CD4-positive, alpha-beta T cell treated with Interleukin-4 for 4 hours (primary cell): ENCODE measurements at places on chromosomes 2 and 18.

DNA sequence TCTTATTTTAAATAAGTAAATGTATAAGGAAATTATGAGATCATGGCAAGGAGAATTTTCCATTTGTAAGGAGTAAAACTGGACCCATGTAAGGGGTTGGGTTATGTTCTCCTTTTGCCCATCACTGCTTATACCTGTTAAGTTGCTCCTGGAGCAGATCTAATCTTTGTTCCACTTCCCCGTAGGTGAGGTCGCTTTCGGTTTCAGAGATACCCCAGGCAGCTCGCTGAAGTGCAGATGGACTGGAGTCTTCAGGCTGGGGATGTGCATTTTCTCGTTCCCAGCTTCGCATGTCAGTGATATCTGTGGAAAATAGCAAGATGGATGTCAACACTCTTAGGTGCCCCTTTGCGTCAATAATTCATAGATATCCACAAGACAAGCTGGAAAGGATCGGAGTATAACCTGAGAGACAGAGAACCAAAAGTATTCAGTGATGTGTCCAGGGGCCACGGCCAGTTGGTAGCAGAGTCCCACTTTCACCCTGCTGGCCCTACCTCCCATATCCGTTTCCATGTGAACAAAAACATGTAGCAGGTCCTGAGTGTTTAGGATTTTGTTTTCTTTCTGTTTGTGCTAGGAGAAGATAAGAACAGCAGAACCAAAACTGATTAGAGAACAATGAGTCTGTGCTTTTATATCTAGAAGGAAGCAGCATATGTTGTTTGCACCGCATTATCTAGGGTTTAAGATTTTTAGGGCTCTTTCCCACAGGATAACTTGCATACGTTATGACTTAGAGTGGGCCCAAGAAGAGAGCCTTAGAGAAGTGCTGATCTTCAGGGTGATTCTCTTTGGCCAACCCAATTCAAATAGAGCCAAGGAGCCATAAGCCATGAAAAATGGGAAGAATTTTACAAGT is 36.0 kb downstream of the GCA start:
- no peak for DNase-seq

GRCh38 chr2:199480966-199481365 is 23.2 kb upstream of the SATB2 start:
- DNase-seq = no peak

DNA sequence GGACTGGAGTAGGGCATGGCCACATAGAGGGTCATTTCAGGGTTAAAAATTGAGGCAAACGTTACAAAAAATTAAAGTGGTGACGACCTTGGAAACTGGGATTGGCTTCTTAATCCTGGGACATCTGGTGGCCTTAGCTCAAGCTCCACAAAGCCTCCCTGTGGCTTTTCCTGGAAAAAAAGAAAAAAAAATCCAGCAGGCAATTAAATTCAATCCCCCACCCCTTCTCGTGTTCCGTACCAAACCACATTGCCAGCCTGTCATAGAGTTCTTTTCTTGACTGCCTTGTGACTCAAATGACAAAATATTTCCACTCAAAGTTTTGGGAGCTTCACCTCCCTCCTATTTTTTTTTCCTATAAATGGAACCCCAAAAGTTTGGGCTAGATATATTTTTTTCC is 195.6 kb downstream of the HRH4 start:
- no peak for DNase-seq

DNA sequence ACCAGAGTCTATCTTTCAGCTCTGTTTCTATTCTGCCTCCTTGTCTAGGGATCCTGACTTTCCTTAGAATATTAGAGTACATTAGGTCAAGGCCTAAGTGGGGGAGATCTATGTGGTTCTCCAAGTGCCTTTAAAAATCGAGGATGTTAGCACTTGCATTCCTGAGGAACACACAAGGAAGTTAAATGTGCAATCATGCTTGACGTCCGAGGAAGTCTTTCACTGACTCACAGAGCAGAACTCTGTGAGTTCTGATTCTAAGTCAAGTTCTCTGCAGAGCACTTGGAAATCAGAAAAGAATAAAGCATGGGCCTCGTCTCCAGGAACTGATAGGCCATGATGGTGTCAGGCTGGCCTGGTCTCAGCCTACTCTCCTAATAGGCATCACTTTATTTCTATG is 17.2 kb downstream of the FHOD3 start:
- no peak for DNase-seq

DNA sequence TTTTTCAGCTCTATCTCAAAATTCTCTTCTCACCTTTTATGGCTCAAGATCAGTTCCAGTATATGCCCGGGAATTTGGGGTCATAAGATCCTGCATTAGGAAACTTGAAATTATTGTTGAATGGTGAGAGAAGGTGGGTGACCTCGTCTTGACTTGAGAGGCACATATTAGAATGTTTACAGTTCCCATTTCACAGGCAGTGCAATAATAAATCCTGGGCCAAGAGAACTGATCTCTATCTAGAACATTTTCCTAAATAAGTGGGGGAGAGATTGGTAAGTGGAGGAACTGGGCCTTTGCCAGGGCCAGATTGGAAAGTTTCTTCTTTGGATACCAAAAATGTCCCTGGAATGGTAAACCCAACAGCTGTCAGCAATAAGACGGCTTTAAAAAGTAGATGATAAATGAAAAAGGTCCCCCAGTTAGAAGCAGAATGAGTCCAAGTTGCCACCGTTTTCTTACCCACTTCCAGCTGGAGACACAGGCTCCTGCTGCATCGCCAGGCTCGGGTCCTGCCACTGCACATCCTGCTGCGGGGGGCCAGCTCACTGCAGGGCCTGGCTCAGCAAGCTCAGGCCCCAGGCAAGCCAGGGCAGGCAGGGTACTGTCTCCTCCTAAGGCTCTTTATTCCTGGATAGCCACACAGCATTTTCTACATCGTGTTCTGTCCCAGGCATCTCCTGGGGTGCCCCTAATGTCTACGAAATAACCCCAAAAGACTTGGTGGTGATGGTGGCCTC is 126.4 kb upstream of the EPAS1 start:
- no peak for DNase-seq

GRCh38 chr18:8895987-8896619 is 190.7 kb downstream of the MTCL1 start:
- DNase-seq = no peak
